ENCODE measurements at places on chromosomes 12 and 14.

- DNase-seq = no peak
Observed at GRCh38 chr12:25421651-25422167, 131.4 kb downstream of the LMNTD1 start.

GRCh38 chr14:32596390-32596789 is 267.3 kb downstream of the AKAP6 start:
- no peak for DNase-seq

DNA sequence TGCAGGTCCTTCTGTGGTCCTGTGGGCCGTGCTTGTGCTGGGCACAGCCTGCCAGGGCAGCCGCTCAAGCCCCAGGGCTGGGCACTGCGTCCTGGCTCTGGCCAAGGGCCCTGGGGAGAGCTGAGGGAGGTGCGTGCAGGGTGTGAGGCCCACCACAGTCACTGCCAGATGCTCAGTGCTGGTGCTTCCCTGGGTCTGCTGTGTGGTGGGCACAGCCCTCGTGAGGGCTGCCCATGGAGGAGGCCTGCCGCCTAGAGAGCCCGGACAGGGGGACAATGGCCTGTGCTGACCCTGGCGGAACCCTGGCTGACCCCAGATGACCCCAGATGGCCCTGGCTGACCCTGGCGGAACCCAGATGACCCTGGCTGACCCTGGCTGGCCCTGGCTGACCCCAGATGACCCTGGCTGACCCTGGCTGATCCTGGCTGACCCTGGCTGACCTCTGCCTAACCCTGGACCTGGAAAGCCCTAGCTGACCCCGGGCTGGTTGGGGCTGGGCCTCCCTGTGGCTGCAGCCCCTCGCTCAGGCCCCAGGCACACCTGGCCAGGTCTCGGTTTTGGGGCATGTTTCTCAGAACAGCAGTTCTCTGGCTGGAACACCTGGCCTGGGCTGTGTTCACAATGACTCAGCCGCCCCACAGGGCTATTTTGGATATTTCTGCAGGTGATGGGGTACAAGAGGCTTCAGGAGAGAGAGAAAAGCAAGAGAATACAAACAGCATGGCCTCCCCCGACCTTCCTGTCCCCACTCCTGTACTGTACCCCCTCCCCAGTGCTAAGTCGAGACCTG is 55.4 kb downstream of the TMEM121 start:
- DNase-seq = no peak

- peak; percentile 27 for DNase-seq
Observed at GRCh38 chr12:9797722-9798619, 29.3 kb upstream of the KLRF1 start.

DNA sequence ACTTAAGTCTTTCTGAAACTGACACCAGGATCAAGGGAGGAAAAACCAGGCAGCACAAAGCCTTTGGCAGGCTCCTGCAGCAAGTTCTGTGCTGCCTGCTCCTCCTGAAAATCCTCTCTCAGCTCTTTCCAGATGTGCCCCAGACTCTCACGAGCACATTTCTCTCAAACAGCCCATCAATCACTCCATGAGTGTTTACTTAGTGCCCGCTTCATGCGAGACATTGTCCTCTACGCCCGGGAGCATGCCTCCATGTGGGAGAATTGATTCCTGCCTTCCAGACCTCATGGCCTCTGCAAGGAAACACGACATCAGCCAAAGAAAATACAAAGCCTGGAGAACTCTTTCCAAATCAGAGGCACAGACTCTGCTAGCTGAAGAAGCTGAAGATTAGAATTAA is 46.5 kb upstream of the TSPAN11 start:
- no peak for DNase-seq

GRCh38 chr14:75247286-75247922 is 31.2 kb upstream of the FOS start:
- DNase-seq = peak; percentile 40

DNA sequence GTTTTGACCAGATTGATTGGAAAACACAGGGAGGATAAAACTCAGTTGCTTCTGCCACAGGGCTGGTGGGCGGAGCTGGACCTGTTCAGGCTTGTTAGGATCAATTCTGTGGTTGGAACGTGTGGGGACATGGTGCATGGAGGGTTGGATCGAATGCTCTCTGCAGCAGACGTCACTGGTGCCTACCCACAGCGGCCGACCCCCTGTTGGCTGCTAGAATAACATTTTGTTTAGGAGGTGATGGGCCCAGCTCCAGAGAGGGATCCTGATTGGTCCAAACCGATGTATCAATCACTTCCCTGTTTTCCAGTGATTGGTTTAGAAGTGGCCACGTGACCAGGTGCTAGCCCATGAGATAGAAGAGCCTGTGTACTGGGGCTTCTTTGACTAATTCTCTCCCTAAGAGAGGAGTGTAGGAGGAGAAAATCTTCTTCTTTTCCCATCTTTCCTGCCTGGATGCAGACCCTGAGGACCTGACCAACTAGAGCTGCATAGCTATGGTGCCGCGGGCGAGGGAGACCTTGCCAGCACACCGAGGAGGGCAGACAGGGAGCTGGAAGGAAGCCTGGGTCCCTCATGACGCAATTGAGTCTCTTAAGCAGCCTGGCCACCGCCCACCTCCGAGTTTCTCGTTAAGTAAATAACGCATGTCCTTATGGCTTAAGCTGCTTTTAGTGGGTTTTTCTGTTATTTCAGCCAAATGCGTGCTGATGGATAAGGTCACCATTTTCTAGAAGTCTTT is 163.5 kb downstream of the AACS start:
- DNase-seq = no peak

DNA sequence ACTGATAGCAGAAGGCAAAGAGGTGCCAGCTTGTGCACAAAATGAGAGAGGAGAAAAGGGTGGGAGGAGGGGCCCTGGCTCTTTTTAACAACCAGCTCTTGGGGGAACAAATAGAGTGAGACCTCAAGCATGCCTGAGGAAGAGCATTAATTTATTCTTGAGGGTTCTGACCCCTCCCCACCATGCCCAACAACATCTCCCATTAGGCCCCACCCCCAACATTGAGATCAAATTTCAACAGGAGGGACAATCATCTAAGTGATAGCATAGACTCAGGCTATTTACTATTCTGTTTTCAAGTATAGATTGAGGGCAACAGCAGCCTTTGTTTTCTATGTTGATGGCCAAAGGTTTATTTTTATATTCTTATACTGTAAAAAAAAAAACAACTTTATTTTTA is 59.7 kb downstream of the FUT8 start:
- no peak for DNase-seq

DNA sequence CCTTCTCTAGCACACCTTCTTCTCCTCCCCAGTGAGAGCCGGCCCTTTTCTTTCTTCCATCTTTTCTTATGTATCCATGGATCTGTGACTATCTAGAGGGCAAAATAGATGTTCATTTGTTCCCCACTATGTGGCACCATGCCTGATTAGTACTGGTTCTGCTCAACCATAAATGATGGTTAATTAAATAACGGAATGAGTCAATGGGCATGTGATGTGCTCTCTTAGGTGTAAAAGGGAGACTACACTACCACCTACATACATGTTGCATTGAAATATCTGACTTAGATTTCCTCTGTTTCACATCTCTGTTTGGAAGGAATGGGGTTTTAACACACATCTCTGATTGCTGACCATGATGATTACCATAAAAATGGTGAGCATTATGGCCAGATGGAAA is 116.5 kb downstream of the BTG1 start:
- DNase-seq = no peak

DNA sequence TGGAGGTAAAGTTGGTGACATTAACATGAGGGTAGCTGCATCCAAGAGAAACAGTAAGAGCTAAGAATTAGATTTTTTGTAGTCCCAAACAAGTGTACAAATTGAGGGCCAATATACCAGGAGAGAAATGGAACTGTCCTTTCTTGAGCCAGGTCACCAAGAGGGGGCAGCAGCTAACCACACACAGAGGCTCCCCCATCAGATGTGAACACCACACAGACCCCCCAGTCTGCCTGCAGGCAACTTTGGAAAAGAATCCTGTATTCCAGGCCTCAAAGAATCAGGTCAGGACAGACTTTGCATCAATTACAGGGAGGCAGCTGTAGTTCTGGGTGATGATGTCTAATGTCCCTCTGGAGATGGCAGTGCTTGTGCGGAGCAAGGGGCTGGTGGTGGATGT is 77.9 kb downstream of the SPTB start:
- no peak for DNase-seq

GRCh38 chr12:120115692-120116440 is 687 bp downstream of the RAB35 start:
- DNase-seq = no peak

- no peak for DNase-seq
Observed at GRCh38 chr14:70281939-70282338, 77.5 kb downstream of the COX16 start.

- DNase-seq = no peak
Observed at GRCh38 chr12:94571556-94571955, 78.8 kb downstream of the TMCC3 start.

GRCh38 chr12:14999695-15000365 is 27.0 kb downstream of the PDE6H start:
- no peak for DNase-seq
